Fibroblast of pulmonary artery (primary cell): ENCODE measurements at places on chromosomes 3 and 15.

GRCh38 chr3:51966016-51966415, 1.2 kb downstream of the PCBP4 start:
- DNase-seq = no peak

DNA sequence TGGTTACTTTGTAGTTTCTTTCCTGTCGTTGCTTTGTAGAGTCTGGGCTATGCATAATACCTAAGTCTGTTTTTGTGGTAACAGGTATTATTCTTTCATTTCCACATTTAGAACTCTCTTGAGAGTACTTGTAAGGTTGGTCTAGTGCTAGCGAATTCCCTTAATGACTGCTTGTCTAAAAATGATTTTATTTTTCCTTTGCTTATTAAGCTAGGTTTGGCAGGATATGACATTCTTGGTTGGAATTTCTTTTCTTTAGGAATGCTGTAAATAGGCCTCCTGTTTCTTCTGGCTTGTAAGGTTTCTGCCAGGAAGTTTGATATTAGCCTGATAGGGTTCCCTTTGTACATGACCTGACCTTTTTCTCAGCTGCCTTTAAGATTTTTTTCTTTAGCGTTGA, 70.1 kb upstream of the SGO1 start:
- DNase-seq = peak; percentile 29

DNA sequence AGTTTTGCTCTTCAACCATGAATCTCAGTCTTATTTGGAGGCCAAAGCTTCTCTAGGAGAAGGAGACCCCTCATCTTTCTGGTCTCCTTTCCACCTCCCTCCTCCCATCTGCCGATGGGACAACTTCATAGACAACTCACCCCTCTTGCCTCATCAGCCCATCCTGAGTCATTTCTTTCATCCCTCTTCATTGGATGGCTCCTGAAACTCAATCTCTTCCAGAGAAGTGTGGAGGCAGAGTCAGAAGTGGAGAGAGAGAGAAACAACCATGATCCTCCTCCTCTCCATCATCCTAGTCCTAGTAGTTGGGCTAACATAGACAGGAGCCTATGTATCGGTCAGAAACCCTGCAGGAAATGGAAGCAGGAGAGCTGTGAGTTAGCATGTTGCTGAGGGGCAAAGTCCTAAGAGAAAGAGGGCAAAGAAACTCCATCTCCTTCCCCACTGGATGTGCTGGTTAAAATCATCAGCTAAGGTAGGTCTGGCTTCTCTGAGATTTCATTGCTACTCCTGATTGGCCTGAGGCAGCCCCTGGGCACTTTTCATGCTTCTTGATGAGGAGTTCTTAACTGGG, 21.3 kb upstream of the HCN4 start:
- DNase-seq = no peak

DNA sequence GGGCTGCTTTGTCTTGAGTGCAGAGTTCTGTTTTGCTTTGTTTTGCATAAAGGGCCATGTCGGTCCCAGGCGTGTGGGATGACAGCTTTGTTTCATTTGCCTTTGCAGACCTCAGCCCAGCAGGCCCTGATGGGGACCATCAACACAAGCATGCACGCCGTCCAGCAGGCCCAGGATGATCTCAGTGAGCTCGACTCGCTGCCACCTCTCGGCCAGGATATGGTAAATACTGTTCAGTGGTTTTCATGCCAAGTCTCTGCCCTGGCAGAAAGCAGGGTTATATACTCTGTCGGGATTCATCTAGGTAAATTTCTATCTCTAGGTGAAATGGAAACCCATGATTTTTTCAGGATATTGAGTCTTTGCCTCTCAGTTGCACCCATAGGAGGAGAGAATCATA, 343.9 kb upstream of the TPM1 start:
- DNase-seq = no peak

- no peak for DNase-seq
Measured at GRCh38 chr3:14573706-14574105, 33.6 kb upstream of the GRIP2 start.

DNA sequence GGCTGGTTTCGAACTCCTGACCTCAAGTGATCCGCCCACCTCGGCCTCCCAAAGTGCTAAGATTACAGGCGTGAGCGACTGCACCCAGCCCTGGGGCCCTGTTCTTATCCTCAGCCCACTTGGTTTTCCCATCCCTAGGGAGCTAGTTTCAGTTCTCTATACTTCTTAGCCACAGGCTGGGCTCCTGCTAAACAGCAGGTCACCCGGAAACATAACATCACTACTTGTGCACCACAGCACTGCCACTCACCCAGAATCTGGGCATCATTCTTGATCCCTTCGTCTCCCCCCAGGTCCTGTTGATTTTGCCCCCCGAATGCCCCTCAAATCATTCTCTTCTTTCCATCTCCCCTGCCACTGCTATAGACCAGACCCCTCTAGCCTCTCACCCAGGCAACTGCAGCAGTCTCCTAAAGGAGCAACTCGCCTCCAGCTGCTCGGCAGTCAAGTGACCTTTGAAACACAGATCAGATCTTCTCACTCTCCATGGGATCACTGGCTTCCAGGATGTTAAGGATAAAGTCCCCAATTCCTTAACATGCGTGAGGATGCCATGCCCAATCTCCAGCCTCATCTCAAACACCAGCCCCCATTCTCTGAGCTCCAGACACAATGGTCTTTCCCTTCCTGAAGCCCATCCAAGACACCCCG, 5.6 kb upstream of the AP3S2 start:
- DNase-seq = no peak

DNA sequence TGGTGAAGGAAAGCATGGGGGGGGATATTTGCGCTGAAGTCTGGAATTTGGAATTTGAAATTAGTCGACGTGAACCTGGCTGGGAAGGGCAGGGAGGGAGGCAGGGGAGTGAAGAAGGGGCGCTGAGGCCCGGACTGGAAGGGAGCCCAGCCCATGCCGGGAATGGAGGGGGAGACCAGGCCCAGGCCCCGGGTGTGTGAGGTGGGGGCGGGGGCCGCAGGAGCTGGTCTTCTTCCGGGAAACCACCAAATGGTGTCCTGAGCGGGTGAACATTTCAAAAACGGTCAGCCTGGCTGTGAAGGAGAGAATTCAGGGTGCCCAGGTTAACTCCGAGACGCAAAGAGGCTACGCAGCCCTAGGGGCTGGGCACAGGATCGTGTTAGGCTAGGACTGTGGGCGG, 497 bp upstream of the PRR20G start:
- DNase-seq = no peak

GRCh38 chr3:98333989-98334606, 19.6 kb upstream of the OR5K4 start:
- DNase-seq = no peak

DNA sequence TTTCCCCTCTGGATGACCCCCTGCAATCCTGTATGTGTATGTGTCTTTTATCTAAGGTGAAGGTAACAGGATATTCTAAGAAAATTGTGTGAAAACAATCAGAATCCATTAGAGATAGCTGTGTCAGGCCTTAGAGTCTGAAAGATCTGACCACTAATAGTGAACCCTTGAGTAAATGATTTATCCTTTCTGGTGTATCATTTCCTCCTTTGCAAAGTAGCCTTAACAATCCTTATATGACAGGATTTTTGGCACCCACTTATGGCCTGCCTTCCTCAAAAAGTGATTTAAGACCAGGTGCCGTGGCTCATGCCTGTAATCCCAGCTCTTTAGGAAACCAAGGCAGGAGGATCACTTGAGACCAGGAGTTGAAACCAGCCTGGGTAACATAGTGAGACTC, 110.2 kb downstream of the RBPMS2 start:
- DNase-seq = no peak
